ENCODE measurements at places on chromosomes 16 and 17.

GRCh38 chr17:28141313-28141712 lies 98.8 kb downstream of the NLK start:
- DNase-seq: no peak

DNA sequence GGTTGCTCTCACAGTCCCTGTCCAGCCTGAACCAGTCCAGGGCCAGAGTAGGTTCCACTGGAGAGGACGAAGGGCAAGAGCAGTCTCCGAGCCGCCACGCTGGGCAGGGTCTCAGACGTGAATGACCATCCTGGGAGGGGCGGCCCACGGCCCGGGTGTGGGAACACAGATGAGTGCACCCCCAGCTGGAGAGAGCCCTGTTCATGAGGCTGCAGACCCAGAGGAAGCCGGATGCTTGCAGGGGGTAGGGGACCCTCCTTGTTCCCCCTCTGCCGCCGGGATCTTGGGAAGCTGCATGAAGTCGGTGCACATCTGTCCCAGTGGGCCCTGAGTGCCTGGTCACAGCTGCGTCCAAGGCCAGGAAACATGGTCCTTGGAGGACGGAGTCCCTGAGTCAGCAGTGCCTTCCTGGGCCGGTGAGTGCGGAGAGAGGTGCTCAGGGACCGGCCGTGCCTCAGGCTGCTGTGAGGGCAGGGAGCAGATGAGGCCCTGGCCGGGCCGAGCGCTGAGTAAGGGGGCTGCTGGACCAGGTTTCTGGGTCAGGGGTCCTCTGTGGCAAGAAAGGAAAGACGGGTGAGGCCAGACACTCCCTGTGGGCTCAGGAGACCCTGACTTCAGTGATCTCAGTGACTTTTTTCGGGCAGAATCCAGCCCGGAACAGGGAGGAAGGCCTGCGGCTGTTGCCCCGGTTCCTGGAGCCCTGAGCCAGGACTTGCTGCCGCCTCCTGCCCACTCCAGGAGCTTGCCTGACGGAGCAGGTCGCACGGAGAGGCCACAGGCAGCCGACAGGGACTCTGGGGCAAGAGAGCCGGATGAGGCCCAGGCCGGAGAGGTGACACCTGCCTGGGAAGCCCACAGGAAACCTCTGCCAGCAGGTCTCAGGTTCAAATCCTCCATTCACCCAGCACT lies 45.8 kb downstream of the ACTG1 start:
- no peak for DNase-seq

- no peak for DNase-seq
Observed at GRCh38 chr17:30279156-30279555, 12.6 kb downstream of the BLMH start.

GRCh38 chr16:17364319-17365210 lies 106.2 kb downstream of the XYLT1 start:
- DNase-seq: no peak

- DNase-seq: no peak
Observed at GRCh38 chr17:41496803-41497484, 7.2 kb upstream of the KRT36 start.

DNA sequence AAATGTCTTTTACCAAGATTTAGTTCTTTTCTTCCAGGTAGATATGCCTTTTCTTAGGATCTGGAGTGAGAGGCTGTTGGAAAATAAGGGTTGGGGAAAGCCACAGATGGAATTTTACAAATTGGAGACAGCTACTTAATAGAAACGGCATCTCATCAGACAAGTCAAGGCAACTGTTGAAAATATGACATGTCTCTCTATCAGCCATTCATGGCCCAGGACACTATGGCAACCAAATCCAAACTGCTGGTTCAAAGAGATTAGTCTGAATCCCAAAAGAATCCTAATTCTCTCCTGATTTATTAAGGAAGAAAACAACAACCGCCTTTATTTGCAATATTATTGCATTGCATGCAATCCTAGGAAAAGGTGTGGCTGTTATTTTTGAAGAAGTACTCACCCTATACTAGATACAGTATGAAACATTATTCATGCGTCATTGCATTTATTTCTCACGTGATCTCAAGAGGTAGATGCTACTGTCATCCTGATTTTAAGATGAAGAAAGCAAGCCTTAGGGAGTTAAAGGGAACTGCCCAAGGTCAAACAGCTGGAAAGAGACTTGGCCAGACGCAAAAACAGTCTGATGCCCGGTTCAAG lies 12.6 kb upstream of the CEP20 start:
- no peak for DNase-seq

- DNase-seq: no peak
Observed at GRCh38 chr16:49491106-49491670, 117.6 kb downstream of the C16orf78 start.

DNA sequence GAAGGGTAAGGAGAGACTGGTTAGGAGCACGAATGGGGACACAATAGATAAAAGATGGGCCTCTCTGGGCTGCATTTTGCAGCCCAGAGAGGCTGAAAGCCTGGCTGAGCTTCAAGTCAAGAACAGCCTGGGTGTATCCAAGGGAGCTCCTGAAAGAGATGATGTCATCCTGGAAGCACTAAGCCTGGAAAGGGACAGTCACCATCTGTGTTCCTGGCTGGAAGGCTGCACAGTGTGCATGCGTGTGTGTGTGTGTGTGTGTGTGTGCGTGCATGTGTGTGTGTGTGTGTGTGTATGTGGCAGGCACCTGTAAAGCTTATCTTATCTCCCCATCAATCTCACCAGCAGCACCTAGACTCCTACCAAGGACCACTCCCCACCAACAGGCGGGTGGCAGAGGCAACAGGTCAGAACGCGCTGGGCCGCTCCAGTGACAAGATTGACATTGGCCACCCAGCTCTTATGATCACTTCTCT lies 44.1 kb downstream of the COG7 start:
- no peak for DNase-seq

- DNase-seq: no peak
Observed at GRCh38 chr16:54512467-54512995, 225.9 kb upstream of the IRX3 start.

DNA sequence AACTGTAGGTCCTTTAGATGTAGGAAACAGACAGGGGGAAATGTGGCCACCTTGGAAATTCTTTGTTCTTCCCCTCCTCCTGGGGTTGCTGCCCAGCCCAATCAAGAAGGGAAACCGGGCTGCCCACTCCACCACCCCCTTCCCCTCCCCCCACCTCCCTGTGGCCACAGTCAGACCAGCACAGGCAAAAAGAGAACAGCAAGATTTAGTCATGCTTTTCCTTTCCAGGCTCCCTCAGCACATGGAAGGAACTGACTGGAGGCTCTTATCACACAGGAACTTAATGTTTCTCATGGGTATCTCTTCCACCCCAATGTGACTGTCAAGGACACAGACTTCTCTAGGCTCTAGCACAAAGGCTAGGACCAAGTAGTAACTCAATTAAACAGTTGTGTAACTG lies 3.0 kb upstream of the CCL1 start:
- no peak for DNase-seq

- no peak for DNase-seq
Observed at GRCh38 chr16:55647798-55648197, 8.0 kb upstream of the SLC6A2 start.

- no peak for DNase-seq
Observed at GRCh38 chr17:40219594-40220338, 662 bp downstream of the WIPF2 start.

DNA sequence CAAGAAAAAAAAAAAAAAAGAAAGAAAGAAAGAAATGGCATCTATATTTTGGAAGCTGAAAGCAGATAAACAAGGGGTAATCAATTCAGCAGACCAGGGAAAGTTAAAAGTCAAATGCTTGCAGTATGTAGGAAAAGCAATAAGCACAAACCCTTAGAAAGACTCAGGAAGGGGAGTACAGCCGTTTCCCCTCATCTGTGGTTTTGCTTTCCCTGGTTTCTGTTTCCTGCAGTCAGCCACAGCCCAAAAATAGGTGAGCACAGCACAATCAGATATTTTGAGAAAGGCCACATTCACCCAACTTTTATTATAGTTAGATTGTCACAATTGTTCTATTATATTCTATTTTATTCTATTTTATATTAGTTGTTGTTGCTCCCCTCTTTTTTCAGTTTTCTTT lies 14.4 kb upstream of the ALOX12 start:
- no peak for DNase-seq

- no peak for DNase-seq
Observed at GRCh38 chr17:58534901-58535421, 20.5 kb upstream of the MTMR4 start.

DNA sequence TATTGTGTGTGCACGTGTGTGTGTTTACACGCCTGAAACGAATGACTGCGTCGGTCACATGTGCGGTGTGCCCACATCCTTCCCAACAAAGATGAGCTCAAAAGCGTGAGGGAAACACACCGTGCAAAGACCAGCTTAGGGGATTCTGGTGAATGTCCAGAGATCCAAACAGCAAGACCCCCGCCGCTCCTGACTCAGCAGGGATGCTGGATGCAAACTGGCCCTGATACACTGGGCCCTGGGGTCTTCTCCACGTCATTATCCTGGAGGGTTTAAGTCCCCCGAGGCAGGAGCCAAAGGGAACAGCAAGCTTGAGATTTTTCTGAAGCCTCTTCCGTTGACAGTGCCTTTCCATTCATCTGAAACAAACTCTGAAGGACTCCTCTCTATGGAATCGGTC lies 59.2 kb downstream of the TBC1D16 start:
- DNase-seq: no peak

- DNase-seq: no peak
Observed at GRCh38 chr17:45018848-45019711, 32.4 kb downstream of the DCAKD start.

Data from cortex of kidney (tissue), 1 donor.